Stimulated activated CD8-positive, alpha-beta memory T cell treated with anti-CD3 and anti-CD28 coated beads, Interleukin-4, amount 100 ng/mL, for 1 hour (primary cell): ENCODE measurements at places on chromosomes 4 and X.

DNA sequence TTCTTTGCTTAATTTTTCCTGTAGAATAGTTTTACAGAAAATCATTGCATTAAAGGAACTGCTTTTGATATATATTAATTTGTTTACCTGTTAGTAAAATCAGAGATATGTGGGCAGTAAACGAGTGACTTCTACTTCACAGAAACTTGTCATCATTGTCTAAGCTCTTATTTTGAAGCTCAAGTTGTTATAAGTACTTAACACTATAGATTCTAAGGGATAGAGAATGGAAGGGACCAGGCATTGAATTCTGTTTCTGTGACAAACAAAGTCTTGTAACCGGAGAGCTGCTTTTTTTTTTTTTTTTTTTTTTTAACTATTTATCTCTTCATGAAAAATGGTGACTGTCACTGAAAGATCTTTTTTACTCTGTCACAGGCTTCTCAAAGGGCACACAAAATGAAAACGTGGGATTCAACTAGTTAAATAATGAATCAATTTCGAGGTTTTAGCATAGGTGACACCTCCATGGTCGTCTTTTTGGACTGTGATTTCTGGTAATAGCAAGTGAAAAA is 14.4 kb downstream of the STK26 start:
- no peak for DNase-seq

- DNase-seq = no peak
Measured at GRCh38 chrX:110008011-110008635, 5.2 kb downstream of the TMEM164 start.

DNA sequence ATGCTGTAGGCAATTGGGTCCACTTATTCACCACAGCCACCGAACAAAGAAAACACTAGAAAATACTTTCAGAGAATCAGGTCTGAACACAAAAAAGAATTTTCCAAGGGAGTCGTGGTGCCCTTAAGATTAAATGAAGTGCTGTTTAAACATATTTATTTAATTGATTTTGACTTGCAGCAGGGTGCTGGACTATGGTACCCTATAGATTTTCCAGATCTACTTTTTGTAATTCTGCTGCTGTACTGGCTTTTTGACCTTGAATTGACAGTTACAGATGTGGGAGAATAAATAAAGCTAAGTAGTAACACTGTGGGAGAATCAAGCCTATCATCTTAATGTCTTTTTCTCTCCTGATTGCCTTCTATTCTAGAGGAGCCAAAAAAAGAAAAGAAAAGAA is 735.3 kb upstream of the FTHL17 start:
- no peak for DNase-seq

GRCh38 chr4:20091781-20092180 is 159.9 kb upstream of the SLIT2 start:
- no peak for DNase-seq

DNA sequence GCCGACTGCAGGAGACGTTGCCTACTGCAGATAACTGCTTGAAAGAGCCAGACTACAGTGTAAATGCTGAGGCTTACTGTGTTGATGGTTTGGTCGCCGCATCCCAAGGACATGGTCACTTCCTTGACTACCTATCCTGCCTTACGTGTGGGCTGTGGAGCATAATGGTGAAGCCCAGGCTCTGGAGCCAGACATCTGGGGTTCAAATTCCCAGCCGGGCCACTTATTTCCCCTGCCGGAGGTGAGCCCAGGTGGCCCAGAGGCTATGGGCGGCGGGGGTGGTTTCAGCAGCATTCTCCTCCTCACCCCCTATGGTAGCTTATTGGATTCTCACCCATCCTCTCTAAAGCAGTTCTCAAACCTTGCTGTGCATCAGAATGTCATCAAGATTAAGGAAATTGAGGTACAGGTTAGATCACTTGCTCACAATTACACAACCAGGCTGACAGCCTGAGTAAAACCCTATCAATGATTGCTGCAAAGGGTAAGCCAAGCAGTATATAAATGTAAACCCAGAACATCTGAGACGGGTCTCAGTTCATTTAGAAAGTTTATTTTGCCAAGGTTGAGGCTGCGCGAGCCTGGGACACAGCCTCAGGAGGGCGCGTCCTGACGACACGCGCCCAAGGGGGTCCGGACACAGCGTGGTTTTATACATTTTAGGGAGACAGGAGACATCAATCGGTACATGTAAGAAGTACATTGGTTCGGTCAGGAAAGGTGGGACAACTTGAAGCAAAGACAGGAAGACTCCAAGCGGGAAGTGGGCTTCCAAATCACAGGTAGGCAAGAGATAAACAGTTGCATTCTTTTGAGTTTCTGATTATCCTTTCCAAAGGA is 48.5 kb downstream of the EVC start:
- no peak for DNase-seq
